ENCODE measurements at places on chromosomes 1 and 21. TPM values are rescaled to one million over a fixed set of nuclear protein-coding genes. Genes with fewer than 3 reads are reported as not detected.

GRCh38 chr1:1212780-1213344 is 1.1 kb downstream of the TNFRSF4 start:
- peak; percentile 84 for DNase-seq

GRCh38 chr1:158362482-158362881 is 8.8 kb downstream of the CD1E start:
- no peak for DNase-seq

- DNase-seq = no peak
Observed at GRCh38 chr21:38290809-38291208, 34.0 kb downstream of the KCNJ15 start.

GRCh38 chr1:15882665-15883064 is 35.2 kb downstream of the SPEN start:
- DNase-seq = no peak

DNA sequence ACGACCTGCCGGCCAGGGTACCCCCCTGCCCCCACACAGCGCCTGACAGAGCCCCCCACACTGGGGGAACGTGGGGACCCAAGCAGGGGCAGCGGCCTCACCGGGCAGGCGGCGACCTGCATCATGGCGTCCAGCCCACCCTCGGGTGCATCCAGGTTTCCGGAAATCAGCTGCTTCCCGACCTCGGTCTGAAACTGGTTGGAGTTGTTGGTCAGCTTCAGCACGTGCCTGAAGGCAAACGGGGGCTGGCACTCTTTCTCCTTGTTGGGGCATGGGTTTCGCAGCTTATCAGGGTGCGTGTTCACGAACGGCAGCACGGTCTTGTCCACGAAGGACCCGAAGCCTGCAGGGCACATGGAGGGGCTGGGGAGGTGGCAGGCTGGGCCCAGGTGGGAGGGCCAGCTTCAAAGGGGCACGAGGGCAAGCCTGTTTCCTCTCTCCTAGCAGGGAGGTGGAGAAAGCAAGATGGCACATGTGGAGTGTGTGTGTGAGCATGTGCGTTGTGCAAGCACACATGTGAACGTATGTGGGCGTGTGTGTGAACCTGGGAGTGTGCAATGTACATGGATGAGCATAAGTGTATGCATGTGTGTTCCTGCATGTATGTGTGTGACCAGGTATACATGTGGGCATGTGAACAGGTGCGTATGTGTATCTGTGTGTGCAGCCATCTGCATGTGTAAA is 19.2 kb downstream of the ITGB2 start:
- no peak for DNase-seq

DNA sequence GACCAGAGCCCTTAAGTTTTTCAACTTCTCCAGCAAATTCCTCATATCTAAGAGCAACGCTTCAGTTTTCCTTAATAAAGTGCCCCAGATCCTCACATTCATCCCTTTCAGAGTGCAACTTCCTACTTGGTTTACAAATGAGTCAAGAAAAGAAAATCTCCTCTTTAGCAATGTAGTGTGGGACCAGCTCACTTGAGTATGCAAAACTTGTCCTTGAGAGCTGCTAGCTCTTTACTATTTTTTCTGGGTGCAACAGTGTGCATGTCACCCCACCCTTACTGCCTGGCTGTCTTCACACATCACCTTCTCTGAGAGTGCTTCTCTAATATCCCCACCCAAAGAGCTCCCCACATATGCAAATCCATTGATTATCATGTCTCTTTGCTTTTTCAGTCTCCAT is 203.1 kb upstream of the CAMK1G start:
- no peak for DNase-seq

DNA sequence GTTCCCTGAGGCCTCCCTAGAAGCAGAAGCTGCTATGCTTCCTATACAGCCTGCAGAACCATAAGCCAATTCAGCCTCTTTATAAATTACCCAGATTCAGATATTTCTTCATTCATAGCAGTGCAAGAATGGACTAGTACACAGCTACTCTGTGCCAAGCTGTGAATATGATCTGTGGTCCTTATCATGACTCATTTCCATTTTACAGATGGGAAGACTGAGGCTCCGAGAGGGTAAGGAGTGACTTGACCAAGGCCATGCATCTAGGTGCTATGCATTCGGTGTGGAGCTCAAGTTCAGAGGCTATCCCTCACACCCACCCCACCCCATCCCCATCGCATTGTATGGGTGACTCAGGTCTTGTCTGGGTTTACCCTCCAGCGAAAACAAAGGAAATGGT is 52.3 kb upstream of the DISP3 start:
- DNase-seq = no peak

DNA sequence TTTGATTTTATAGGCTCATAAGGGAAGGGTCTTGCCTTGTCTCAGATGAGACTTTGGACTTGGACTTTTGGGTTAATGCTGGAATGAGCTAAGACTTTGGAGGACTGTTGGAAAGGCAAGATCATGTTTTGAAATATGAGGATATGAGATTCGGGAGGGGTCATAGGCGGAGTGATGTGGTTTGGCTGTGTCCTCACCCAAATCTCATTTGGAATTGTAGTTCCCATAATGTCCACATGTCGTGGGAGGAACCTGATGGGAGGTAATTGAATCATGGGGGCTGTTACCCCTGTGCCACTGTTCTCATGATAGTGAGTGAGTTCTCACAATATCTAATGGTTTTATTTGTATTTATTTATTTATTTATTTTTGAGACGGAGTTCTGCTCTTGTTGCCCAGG is 6.9 kb upstream of the CSDE1 start:
- DNase-seq = no peak

GRCh38 chr1:111861523-111861922 is 105.8 kb downstream of the DDX20 start:
- no peak for DNase-seq

DNA sequence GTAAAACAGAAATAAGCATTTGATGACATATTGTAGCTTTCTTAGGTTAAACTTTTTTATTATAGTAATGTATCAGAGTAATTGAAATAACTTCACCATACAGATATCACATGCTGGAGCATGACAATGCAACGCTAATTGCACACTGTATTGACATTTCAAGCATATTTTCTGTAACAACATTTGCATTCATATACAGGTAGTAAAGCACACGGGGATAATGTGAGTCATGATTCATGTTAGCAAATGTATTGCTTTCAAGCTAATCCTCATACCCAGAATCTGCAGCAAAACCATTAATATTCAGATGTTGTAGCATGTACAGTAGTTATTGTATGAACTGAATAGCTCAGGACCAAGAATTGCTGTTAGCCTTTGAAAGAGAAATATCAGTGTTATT is 133.9 kb downstream of the TTLL7 start:
- DNase-seq = no peak

GRCh38 chr1:194734970-194735369 is 1548.6 kb upstream of the B3GALT2 start:
- DNase-seq = no peak

- no peak for DNase-seq
Observed at GRCh38 chr1:53871221-53871620, 18.4 kb downstream of the YIPF1 start.

- DNase-seq = no peak
Observed at GRCh38 chr1:210384625-210385024, 55.9 kb downstream of the HHAT start.

DNA sequence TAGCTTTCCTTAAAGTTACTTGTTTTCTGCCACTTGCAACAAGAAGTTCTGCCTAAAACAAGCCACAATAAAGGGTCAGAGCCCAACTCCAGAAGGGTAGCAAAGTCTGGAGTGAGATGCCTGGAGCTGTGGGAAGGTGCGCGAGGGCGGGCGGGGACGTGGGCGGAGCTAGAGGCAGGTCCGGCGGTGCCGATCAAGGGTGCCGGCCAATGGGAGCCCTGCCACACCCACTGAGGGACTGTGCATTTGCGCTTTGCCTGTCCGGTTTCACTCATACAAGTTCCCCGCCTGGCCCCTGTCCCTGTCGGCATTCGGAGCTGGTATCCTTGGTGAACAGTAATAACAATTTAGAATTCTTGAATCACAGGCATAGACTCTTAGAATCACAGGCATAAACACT is 732.4 kb downstream of the MATN1 start:
- DNase-seq = no peak

- no peak for DNase-seq
Observed at GRCh38 chr1:180003026-180003695, 48.6 kb downstream of the CEP350 start.

DNA sequence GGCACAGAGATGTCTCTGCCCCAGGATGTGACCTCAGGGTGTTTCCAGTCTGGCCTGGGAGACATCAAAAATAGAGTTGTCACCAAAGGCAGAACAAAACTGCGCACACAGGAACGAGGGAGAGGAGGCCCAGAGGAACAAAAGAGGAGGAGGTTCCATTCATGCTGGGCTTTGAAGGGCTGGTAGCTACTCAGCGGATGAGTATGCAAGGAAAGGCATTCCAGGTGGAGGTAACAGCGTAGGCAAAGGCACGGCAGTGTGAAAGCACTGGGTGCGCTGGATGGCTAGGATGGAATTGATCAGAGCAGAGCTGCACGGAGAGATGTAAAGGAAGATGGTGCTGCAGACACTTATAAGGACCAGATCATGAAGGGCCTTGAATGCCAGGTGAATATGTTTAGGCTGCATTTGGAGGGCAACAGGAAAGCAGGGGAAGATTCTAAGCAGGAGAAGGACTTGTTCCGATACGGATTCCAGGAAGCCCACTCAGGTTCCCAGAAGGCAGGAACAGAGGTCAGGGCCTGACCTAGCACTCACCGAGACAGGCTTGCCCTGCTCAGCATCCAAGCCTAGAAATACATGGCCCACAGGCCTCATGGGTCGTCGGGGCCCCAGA is 6.3 kb downstream of the COL16A1 start:
- no peak for DNase-seq

GRCh38 chr1:155794605-155795245 is 62.3 kb downstream of the GON4L start:
- DNase-seq = no peak

GRCh38 chr1:173415905-173416450 is 61.2 kb upstream of the PRDX6 start:
- DNase-seq = no peak

The DDAH1 gene
- total RNA-seq = not detected

The AURKAIP1 gene
- total RNA-seq = 122 TPM

The SPRTN gene
- 7.4 TPM for total RNA-seq

The CHI3L2 gene
- total RNA-seq = 13.8 TPM

The SNRPE gene
- 211 TPM for total RNA-seq

The VWA5B1 gene
- 0.30 TPM for total RNA-seq

The ADAM30 gene
- total RNA-seq = not detected

The C1orf159 gene
- 21.2 TPM for total RNA-seq

The MSH4 gene
- 0.25 TPM for total RNA-seq

The MEX3A gene
- 0.49 TPM for total RNA-seq

The OR2G6 gene
- total RNA-seq = not detected

Data from activated naive CD4-positive, alpha-beta T cell treated with anti-CD3 and anti-CD28 coated beads, Interleukin-2, amount 50 U/mL, for 72 hours (primary cell).